ENCODE measurements at places on chromosomes 2 and 18.

- DNase-seq, result no peak
These were observed 134.6 kb upstream of the KLHL29 start for GRCh38 chr2:23250371-23250770.

- DNase-seq, result peak; percentile 52
These were observed 161.6 kb upstream of the TRIB2 start for GRCh38 chr2:12555012-12555645.

DNA sequence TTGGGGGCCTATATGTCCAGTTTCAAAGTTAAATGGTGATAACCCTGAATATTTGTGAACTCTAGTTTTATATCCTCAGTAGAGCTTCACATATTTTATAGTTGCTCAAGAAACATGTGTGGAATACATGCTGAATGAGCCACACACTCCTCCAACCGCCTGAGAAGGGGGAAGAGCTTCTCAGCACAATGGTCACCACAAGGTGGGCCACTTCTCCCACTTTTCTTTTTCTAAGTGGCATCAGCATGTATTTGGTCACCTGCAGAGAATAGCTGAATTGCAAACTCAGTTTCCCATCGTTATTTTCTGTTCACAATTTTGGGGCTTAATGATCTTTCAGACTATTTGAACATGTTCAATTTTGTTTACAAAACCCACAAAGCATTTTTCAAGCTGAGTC is 340.5 kb downstream of the PARD3B start:
- no peak for DNase-seq

DNA sequence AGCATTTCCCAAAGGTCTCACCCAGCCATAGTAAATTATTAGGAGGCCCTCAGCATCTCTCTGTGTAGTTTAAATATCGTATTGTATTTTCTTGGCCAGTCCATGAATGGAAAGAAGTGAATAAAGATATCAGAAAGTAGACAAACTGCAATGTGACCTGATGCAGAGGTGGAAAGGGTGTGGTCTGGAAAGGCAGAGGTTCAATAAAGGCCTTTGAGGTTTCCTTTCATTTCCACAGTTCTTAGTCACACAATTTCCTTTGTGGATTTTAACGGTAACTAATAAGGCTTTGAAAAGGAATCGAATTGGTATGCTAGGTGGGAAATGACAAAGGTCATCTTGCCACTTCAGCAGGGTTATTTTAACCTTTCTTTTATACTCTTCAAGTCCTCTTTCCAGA is 20.1 kb upstream of the WIPF1 start:
- no peak for DNase-seq

- no peak for DNase-seq
These were observed 16.5 kb upstream of the VIT start for GRCh38 chr2:36680012-36680411.

GRCh38 chr18:77648411-77648810 is 398.8 kb downstream of the GALR1 start:
- DNase-seq, result no peak
